ENCODE measurements at places on chromosomes 7 and 10.

DNA sequence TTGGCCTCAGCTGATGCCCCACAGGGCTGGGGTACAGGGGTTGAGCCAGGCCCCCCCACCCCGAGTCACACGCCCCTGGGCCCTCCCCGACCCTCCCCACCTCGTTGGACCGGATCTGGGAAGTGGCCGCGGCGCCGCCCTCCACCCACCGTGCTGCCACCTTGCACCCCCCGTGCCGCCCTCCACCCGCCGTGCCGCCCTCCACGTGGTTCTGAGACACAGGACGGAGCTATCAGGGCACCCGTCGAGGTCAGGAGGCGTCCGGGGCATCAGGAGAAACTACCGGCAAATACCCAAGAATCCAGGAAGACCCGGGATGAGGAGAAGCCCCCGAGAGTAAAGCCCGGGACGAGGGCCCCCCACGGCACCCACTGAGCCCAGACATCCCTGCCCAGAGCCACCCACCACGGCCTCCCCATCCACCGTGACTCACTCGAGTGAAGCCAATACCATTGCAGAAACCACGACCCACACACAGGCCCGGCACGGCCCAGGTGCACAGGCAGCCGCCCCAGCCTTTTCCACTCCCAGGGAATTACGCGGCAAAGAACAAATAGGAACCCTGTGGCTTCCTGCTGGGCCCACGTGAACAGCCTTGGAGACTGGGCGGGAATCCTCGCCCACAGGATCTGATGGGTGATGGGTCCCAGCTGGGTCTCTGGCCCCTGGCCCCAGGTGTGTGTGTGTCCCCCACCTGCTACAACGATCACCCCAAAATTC, 34.0 kb downstream of the ADAP1 start:
- no peak for DNase-seq

- DNase-seq: no peak
These were observed 144.6 kb downstream of the NRCAM start for GRCh38 chr7:108311446-108312168.

DNA sequence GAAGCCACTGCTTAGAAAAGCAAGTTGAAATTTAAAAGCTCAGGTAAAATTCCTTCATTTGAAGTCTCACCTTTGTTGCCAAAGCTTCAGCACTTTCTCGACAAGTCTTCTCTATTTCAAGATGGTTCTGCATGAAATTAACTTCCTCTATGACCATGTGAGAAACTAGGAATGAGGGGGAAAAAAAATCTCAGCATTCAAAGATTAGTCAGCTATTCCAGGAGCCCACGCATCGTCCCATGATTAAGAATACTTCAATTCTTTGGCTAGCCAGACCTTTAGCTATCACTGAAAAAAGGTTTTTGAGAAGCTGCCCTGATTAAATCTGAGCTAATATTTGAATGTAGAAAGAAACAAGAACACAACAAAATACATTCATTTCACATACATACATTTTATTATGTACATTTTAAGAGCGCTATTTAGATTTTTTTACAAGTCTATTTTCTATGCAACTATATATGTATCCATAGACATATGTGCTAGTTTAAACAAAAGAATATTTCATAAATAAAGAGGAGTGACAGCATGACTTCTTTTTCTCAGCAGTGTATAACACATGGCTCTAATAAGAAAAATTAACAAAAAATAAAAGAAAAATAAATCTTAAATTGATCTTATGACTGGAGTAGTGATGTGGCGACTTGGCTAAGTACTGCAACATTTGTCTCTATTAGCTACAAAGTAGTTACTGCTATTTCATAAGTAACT, 44.8 kb downstream of the SHTN1 start:
- DNase-seq: no peak

DNA sequence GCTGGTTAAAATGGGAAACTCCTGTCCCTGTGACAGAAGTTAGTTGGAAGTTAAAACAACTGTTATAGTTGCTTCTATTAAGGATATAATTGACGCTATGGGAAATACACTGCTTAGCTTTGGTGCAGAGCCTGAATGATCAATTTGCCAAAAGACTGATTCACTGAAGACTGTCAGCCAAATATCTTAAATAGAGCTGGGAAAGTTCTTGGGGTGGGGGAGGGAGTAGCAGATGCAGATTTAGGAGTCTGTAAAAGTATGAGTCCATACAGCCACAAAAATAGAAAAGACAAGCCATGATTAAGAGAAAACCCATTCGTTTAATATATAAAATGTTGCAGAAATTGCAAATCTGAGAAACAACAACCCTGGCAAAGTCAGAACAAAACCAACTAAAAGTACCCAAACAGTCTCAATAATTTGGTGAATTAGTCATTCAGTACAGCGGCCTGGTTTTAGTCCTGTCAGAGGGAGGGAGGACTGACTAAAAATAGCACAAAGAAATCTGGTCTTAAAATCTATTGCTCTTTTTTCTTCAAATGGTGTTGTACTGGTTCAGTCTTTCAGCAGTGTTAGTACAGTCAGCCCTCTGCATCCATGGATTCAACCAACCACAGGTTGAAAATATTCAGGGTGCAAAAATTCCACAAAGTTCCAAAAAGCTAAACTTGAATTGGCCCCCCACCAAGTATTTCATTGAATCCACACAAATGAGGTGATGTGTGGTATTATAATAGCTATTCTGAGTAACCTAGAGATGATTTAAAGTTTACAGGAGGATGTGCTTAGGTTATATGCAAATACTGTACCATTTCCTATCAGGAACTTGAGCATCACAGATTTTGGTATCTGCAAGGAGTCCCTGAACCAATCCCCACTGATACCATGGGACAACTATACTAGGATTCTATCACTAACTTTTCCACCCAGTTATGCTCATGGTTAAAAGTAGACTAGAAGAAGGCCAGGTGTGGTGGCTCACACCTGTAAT, 30.0 kb downstream of the STK17A start:
- no peak for DNase-seq

DNA sequence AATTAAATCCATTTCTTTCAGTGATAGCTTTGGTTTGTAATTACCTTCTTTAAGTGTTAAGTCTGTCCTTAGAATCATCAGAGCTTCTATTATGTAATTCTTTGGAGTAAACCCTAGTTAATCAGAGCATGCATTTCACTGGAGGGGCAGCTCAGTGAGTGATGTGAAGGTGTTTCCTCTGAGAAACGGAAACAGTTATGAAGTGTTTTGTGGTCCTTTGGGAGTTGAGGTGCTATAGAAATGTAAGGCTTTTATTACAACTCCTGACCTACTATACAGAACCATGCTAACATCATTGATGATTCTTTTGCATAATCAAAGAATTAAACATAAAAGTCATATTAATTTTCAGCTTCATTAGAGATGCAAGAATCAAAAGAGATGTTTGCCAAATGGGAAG, 141.5 kb downstream of the EXOC4 start:
- DNase-seq: no peak

GRCh38 chr7:80719261-80719660, 80.8 kb downstream of the CD36 start:
- DNase-seq: no peak

- DNase-seq: no peak
These were observed 113.8 kb downstream of the PRPF18 start for GRCh38 chr10:13700473-13701144.

GRCh38 chr10:124701881-124702656, 42.1 kb downstream of the FAM53B start:
- no peak for DNase-seq

- no peak for DNase-seq
These were observed 19.9 kb downstream of the POLL start for GRCh38 chr10:101568054-101568745.

DNA sequence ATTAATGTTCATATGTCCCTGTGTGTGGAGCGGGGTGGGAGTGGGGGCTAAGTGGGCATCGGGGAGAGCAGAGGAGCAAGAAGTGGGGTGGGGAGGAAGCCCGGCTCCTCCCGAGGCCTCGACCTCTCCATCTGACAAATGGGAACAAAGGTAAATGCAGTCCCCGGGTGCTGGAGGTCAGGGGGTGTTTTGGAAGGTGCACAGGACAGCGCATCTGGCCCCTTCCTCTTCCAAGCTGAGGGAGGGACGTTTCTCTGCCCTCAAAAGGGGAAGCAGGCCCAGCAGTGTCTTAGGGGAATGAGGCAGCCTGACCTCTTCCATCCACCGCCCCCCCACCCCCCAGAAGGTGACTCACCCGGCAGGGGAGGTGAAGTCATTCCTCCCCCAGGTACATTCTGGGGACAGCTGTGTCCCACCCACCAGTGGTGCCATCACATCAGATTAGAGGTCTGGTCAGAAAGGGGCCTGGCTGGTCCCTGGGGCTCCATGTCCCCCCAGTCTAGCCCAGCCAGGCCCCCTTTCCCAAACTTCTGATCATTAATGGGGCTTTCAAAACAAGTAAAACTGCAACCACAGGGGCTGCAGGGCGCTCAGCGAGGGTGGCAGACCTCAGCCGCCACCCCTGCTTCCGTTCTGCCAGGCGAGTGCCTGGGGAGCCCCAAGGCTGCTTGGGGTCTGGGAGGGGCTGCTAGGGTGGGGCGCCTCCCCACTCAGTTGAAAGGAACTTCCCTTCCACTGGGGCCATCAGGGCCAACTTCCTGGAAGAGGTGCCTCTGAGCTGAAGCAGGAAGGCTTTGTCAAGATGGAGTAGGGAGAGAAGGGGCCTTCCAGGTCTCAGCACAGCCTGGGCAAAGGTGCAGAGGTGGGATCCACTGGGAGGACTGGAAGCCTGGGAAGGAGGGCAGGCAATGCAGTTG, 10.8 kb downstream of the LFNG start:
- DNase-seq: no peak

DNA sequence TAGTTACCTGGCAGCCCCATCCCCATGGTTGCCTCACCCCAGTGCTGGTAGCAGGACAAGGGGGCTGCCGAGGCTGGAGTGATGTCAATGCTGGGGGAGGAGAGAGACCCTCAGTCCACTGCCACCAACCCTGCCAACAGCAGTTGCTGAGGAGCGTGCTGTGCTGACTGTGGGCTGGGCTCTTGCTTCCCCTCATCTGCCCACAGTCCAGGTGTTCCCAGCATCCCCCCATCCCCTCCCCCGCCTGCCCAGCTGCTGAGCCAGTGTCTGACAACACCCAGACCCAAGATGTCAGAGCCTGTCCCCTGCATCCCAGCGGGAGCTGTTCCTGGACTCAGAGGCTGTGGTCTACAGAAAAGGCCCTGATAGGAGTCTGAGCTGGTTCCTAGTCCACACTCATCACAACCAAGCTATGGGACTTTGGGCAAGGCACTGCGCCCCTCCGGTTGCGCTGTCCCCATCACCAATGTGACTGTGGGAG, 14.6 kb upstream of the PSAP start:
- DNase-seq: peak; percentile 34

GRCh38 chr7:17021205-17021604, 139.4 kb upstream of the AGR3 start:
- DNase-seq: no peak

GRCh38 chr10:100912013-100912604, 654 bp upstream of the SLF2 start:
- DNase-seq: no peak

DNA sequence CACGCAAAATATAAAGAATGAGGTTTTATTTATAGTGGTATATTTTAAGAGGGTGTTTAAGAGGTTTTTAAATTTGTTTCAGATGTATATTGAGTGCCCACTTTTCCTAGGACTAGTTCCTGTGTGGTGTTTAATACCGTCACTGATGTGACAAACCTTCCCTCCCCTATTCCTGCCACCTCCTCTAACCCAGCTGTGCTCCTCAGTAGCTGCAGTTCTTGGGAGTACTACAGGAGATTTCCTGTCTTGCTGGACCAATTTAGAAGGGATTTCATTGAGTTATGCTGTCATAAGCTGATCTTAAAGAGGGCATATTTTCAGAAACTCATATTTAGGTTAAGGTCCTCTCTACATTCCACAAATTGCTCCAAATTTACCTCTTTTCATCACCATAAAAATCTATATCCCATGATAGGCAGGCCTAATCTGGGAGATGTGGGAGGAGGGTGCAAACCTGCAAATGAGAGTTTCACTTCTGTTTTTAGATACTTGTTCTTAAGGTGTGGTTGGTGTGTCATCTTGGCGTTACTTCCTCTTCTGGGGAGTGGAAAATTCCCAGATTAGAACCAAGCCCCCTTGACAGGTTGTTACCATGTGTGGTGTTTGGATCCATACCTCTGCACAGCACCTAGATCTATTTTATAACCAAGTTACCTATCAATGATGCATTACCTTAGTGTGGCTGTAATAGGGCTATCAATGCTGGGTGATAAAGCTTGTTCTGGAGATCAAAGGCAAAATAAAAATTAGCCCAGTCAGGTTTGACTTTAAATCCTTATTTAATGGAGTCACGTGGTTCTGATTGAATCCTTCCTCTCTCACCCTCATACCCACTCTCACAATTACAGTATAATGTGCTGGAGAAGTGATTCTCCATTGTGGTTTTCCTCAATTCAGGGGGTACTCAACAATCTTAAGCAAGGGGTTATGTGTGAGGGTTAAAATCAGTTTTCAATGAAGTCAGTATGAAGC, 141.1 kb downstream of the CDK14 start:
- DNase-seq: no peak

DNA sequence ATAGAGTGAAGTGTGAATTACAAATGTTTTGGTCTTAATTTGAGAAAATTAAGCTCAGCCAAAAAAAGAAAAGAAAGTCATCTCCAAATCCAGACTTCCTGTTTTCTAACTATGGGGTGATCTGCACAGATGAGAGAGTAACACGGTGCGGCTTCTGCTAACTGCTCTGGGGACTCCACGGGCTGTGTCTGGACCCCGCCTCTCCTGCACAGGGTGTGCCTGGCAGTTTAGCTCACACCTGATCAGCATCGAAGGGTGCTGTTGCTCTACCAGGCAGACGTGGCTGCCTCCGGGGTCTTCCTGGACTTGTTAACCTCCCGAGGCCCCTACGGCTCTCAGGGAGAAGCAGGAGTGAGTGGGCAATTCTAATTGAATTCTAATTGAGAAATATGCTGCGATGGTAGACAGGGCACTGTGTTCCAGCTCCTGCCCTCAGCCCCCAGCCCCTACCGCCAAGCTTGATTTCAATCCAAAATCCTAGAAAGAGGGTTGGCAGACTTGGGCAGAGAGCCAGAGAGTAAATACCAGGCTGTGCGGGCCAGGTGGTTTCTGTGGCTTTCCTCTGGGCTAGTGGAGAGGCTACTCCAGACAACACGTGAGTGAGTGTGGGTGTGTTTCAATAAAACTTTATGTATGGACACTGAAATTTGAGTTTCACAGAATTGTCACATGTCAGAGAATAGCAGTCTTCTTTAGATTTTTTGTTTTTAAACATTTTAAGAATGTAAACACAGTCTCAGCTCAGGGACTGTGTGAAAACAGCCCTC, 13.4 kb downstream of the SHH start:
- DNase-seq: no peak

DNA sequence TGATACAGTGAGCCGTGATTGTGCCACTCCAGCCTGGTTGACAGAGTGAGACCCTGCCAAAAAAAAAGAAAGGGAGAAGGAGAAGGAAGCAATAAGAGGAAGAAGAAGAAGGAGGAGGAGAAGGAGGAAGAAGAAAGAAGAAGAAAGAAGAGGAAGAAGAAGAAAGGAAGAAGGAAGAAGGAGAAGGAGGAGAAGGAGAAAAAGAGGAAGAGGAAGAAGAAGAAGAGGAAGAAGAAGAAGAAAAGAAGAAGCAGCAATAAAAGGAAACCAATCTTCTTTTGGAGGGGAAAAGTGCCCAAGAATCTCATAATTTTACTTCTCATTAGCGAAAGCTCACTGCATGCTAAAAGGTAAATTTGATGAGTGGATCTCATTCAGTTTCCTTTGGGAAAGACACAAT, 85.7 kb upstream of the GLCCI1 start:
- DNase-seq: no peak
